Hematopoietic multipotent progenitor cell treated with erythropoietin and hydrocortisone succinate and interleukin-3 and kit ligand, for 8 days (in vitro differentiated cells): ENCODE measurements at places on chromosomes 3 and 15.

DNA sequence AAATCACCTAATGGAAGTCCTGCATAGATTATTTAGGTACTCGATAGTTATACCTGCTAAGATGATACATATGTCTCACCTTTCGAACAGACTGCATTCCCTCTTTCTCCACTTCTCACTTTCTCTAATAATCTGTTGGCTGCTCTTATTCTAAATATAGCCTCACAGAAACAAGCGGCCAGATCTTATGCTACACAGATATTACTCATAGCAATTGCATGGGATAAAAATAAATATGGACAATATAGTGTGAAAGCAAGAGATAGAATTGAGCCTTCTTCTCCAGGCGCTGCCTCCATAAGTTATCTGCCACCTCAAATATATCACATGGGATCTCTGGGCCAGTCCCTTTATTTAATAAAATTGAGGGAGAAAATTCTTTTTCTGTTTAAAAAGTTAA lies 29.5 kb upstream of the TGFBR2 start:
- no peak for DNase-seq

GRCh38 chr3:50122661-50123391 lies 32.3 kb upstream of the SEMA3F start:
- DNase-seq: no peak

DNA sequence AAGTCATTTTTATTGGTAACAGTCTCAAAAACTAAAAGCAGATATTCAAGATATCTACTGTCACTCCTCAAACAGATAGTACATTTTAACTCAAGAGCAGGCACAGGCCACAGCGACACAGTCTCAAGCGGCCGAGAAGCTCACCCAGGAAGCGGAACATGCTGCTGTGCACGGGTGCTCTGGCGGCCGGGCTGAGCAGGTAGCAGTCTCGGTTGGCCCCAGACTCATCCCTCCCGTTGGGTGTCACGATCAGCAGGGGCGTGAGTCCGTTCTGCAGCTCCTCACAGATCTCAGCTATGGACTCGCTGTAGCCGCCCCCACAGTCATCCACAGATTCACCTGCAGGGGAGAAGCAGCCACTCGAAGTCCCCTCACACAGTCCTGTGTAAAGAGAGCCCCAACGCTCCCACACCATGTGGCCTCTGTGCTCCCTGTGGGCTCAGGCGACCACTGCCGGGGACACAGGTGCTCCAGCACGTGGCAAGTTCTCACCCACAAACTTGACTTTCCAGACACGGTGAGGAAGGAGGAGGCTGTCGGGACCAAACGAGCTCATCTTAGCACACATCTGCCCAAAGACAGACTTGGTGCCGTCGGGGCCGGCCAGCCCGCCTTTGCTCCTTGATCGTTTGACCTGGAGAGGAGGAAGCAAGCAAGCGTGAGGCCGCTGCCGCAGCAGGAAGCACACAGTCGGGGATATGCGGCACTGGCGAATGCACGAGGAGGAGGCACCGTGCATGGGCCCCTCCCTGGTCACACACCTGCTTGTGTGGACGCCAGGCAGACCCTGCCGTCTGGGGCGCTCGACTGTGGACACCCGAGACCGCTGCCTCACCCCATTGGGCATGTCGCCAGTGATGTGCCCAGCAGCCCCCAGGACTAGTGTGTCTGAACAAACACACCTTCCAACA lies 17.7 kb upstream of the OCA2 start:
- DNase-seq: no peak

DNA sequence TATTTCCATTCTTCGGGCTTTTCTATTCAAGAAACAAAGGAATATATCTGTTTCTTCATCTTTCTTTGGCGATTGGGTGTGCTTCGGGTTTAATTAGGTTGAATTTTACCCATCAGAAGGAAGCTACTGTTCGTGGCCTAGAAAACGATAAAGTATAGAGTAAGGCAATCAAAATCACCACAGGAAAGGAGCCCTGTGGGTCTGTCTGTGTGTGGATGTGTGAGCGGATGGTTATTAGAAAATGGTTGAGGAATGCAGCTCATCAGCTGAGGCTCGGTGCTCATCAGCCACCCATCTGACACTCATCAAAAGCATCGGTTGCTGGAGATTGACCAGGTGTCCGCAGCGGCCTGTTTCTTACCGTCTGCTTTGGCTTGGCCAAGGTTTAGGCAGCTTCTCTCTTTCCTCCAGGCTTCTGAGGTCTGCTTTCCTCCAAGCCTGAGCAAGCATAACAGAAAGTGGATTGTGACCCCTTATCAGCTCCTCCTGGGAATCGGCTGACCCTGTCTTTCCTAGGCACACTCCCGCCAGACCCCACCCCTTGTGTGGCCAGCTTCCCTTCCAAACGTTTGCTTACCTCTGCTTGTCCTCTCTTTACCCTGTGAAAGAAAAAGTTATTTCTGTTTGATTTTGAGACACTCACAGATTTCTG lies 17.6 kb upstream of the ISLR start:
- no peak for DNase-seq

DNA sequence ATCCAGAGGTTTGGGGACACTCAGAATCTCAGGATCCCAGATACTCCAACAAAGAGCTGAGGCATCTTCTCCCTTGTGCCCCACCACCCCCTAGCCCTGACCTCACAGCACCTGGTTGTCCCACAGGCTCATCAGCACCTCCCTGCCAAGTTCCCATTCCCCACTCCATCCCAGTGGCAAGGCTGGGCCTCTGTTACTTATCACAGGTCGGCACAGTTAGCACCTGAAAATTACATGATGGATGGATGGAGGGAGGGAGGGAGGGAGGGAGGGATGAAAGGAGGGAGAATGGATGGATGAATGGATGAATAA lies 12.8 kb downstream of the MYL3 start:
- no peak for DNase-seq

DNA sequence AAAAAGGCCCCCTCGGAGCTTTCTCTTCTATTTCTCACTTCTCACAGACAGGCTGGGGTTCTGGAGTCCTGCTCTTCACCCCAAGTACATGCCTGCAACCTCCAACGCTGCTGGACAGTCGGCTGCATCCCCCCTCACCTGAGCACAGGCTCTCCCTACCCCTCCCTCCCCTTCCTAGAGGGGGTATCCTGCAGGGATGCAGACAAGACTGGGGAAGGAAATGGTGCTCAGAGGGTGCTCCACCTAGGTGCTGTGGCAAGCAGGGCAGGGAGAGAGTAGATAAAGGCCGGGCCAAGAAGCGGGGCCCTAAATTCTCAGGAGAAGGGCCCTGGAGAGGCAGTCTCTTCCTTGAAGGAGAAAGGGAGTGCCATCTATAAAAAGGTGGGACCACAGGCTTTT lies 7.0 kb upstream of the STRA6 start:
- no peak for DNase-seq

- no peak for DNase-seq
Measured at GRCh38 chr3:172303181-172303580, 145.1 kb downstream of the GHSR start.

- DNase-seq: peak; percentile 29
Measured at GRCh38 chr3:129554356-129555152, 11.6 kb downstream of the H1-8 start.

GRCh38 chr3:158430448-158430847 lies 140.5 kb upstream of the MLF1 start:
- no peak for DNase-seq

DNA sequence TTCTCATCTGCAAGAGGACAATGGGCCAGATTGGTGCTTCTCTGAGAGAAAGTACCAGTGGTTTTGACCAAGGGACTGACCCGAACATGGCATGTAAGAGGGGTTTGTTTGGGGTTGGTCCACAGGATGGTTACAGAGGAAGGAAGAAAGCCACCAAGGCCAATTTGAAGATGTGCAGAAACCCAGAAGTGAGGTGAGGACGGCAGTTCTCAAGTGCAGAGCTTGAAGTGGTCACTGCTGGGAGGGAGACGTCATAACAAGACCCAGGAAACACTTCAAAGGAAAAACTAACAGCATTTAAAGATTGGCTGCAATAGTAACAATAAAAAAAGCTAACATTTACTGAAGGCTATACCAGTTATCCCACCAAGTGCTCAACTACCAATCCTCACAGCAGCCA lies 29.1 kb downstream of the LIPC start:
- DNase-seq: no peak

DNA sequence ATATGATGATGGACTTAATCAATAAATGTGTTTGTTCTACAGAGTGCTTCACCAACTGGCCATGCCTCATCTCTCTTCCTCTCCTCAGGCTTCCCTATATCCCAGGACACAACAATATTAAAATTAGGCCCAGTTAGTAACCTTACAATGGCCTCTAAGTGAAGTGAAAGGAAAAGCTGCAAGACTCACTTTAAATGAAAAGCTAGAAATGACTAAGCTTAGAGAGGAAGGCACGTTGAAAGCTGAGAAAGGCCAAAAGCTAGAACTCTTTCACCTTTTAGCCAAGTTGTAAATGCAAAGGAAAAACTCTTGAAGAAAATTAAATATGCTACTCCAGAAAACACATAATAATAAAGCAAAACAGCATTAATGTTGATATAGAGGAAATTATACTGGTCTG lies 1010.3 kb downstream of the NAALADL2 start:
- DNase-seq: no peak

DNA sequence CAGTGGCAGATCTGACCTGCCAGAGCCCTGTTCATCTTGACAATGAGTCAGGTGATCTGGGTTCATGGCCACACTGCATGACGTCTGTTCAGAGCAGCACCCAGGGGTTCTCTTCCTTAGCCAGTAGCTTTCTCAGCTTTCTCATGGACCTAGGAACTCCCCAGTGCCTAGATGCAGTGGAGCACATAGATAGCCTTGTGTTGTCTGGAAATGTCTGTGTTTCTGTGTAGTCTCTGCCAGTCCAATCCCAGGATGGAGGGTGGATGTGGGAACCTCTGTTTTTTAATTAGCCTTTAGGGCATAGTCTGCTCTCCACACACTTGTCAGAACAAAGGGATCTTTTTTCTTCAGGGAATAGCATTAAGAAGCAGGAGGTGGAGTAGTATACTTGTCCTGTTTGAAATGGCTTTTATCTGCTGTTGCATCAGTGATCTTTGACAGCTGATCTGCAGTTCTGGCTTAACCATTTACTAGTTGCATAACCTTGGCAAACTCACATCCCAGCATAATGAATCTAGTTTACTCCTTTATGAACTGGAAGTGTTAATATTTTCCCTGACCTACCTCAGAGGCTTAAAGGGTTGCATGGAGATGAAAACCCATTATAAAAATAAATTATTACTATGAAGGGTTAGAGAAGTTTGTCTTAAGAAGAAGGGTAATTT lies 16.1 kb upstream of the CACNA1D start:
- no peak for DNase-seq

DNA sequence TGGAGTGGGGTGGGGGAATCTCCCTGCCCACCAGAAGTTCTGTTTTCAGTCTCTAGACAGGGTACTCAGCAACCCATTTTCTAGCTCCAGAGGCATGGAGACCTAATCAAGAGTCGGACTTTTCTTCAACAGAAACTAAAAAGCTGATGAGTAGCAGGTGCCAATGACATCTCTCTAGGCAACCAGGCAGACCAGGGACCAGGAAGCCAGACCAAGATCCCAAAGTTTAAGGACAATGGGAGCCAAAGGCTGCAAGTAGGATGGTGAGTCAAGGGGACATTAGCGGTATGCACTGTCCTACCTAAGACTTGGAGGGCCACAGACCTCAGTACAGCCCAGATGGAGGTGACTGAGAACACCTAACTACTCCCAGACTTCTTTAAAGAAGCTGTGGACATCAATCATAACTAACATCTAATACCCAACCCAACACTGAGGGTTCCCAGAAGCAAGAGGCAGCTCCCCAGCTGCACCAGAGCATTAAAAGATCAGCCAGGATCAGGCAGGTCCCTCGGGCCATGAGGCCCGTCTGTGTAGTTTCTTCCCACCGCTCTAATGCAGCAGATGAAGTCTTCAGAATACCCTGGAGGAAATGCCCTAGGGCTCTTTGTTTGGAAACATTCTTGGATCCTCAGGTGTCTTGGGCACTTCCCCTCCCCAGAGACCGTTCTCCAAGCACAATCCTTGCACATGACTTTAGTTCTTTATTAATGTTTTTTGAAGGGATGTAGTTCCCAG lies 979 bp downstream of the CCDC71 start:
- peak; percentile 20 for DNase-seq

DNA sequence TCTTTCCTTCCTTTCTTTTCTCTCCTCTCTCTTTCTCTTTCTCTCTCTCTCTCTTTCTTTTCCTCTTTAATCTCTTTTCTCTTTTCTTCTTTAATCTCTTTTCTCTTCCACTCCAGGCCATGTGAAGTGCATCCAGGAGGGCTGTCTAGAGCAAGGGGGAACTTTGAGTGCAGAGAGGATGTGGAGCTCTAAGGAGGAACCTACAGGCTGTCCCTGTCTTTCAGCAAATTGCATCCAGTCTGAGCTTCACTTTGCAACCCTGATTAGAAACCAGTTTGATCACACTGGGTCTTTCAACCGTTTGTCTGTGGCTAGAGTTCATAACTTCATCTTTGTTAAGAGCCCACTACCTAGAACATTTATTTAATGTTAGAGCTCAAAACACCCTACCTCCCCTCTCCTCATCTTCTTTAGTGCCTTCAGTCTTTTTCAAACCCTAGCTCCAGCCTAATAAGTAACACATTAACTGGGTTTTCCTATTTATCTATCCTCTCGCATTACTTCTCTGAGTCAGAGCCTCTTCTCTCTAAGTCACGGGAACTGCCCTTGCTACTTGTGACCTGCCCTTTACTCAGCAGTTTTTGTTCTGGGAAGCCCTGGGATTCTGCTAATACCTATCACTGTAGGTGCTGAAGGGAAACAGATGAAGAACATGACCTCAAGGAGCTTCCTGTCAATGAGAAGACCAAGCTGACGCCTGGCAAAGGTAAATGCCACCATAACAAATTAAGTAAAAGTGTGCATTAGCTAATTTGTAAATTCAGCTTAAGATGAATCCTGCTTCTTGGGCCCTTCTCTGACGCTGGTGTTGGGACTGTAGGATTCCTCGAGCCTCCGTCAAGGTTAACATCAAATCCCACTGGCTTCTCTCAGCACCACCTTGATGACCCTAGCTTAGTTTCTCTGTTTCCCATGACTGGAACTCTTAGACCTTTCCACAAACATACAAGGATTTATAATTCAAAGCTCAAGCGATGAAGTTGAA lies at the start of gene GCNT3:
TSS of gene GCNT3 (plus strand) at position 508 of the 985 bp plus-strand sequence. CDS start 6,456 bp downstream, outside the sequence.
- no peak for DNase-seq

DNA sequence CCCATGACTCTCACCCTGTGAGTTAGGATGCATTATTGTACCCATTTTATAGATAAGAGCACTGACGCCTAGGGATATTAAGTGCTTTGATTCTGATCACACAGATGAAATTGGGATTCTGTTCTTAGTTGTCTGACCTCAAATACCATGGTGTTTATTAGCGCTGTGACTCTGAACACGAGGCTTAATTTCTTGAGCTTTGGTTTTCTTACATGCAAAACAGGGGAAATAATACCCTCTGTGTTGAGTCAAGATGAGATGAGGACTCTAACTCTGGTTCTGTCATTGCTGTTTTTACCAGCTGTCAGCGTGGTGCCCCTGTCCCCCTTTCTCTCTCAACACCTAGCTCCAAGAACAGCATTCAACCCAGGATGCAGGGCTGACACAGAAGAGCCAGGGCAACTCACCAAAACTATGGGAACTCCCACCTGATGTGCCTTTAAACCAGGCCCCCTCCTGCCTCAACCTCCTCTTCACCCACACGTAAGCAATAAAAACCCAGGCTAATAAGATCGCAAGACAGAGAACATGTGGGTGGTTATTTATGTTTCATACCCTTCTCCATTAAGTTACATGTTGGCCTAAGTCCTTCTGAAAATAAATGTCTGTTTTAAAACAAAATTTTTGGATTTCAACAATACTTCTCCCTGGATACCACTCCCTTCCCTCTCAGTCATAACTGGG lies 100.1 kb upstream of the SPATA12 start:
- DNase-seq: no peak

GRCh38 chr15:68612979-68613740 lies 34.4 kb downstream of the CORO2B start:
- peak; percentile 38 for DNase-seq

- DNase-seq: no peak
Measured at GRCh38 chr3:24740326-24740725, 245.7 kb upstream of the THRB start.

- no peak for DNase-seq
Measured at GRCh38 chr15:22919171-22919570, 61.0 kb downstream of the CYFIP1 start.
